ENCODE measurements at places on chromosomes 16 and 17.

DNA sequence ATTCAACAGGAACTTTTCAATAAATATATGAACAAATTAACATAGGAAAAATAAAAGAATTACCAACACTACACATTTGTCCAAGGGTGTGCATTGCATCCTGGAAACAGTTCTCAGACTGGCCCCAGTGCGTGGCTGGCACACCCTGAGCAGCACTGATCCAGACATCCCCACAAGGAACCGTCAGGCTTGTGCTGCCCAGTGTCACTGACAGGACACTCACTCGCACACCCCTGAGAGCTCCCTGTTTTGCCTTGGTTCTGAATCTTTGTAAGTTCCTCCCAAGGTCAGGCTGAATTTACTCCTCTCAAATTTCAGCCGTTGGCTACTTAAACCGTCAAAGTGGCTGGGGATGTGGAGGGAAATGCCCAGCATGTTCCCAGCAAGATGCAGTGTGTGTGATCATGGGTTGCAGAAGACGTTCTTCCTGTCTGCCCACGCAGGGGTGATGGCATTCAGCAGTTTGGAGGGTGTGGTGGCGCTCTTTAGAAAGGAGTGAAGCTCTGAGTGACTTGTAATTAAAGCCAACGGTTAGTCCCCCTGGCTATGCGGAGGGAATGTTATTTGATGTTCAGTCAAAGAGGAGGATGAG, 1.7 kb downstream of the MT2A start:
- H3K27ac ChIP-seq = peak overlapping the region; percentile 89
- no peaks in the 10 kb centered on the region for H3K27me3 ChIP-seq
- H3K36me3 ChIP-seq = no peaks in the 10 kb centered on the region
- peaks cover 34% of the 10 kb centered on the region for H3K4me1 ChIP-seq

- no peaks in the 10 kb centered on the region for H3K27me3 ChIP-seq
- no peak for DNase-seq
- no peaks in the 10 kb centered on the region for H3K36me3 ChIP-seq
- peaks cover 7% of the 10 kb centered on the region for H3K4me1 ChIP-seq
Observed at GRCh38 chr16:75099738-75100602, 16.6 kb downstream of the LDHD start.

GRCh38 chr17:614653-615546, 99.7 kb downstream of the VPS53 start:
- H3K27ac ChIP-seq = no peak overlapping the region
- H3K4me3 ChIP-seq = no peak overlapping the region
- H3K36me3 ChIP-seq = no peaks in the 10 kb centered on the region
- no peaks in the 10 kb centered on the region for H3K27me3 ChIP-seq
- H3K4me1 ChIP-seq = no peaks in the 10 kb centered on the region

DNA sequence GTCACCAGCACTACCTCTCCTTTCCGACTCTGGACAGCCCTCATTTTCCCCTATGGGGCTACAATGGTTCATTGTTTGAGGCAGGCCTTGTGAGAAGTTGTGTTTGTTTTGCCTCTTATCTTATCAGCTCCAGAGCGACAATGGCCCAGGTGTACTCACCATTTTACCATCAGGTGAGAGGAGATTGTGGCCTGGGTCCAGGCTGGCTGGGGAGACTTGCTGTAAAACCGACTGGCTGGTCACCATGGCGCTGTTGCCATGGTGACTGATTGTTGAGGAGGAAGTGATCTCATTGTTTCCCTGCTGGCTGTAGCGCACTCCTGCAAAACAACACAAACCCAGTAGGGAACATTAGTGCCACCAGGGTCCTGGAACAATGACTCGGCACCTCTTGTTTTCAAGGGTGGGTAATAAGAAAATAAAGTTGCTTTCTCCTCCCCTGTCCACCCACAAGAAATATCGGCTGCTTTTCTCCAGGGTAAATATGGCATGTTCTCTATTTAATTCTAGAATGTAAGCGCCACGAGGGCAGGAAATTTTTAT, 34.4 kb downstream of the HNF1B start:
- peak; percentile 19 for DNase-seq
- H3K4me3 ChIP-seq = no peak overlapping the region
- no peaks in the 10 kb centered on the region for H3K27me3 ChIP-seq

DNA sequence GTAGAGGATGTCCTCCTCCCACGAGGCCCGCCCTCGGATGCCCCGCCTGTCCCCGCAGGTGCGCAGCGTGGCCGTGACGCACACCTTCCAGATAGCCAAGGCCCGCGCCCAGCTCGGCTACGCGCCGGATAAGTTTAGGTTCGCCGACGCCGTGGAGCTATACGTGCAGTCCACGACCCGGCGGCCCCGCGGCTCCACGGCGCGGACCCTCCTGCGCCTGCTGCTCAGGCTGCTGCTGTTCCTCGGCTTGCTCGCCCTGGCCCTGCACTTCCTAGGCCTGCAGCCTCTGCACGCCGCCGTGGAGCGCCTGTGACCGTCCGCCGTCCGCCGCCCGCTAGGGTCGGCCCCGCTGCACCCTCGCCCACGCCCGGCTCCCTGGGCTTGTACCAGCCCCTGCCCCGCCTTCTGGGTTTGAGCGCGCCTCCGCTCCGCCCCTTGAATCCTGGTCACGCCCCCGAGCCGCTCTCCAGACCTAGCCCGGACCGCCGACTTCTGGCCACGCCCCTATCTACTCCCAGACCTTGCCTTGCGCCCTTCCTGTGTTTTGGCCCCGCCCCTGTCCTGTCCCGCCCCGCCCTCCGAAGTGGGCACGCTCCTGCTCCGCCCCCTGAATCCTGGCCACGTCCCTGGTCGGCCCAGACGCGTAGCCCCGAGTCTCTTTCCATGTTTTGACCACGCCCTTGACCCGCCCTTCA, 15.8 kb upstream of the EEF2K start:
- H3K4me1 ChIP-seq = no peaks in the 10 kb centered on the region
- H3K36me3 ChIP-seq = no peaks in the 10 kb centered on the region
- no peaks in the 10 kb centered on the region for H3K27me3 ChIP-seq
- peak; percentile 99 for DNase-seq

DNA sequence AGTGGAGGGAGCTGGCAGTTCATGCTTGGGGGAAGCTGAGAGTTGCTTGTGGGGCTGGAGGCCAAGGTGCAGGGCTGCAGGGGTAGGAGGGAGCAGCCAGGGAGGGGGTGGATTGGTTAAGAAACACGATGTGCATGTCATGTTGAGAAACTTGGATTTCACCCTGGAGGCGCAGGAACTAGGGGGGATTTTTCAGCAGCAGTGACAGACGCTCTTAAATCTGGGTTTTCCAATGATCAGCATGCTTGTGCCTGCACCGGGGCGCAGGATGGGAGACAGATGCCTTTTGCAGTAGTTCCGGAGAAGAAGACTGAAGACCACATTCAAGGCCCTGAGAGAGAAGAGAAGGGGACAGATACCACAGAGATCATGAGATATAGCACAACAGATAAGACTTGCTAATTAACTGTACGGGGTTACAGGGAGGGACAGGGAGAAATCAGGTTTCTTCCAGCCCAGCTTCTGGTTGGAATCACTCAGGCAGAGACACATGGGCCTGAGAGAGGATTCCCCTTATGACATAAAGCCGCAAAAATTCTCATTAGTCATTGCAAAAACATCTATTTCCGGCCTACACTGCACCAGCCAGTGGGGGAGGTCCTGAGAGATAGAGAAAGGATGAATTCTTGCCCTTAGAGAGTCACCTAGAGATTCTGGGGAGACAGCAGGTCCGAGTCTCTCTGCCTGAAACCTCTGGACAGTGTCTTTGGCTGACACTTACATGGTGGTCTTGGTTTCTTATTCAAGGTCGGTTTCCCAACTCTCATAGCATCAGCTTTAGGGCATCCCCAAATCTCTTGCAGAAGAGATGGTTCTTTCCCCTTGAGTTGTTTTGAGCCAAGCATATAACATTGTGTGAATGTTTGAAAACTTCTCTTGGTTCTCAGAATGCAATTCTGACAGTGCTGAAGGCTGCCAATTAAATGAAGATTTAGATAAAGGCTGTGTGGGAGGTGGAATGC, 27.1 kb downstream of the CDH13 start:
- H3K4me1 ChIP-seq = peaks cover 39% of the 10 kb centered on the region
- no peaks in the 10 kb centered on the region for H3K36me3 ChIP-seq
- H3K4me3 ChIP-seq = peak overlapping the region; percentile 5
- peak overlapping the region; percentile 81 for H3K27ac ChIP-seq
- peak; percentile 78 for DNase-seq

GRCh38 chr16:769184-769784, 8.8 kb downstream of the MSLN start:
- H3K27ac ChIP-seq = no peak overlapping the region
- DNase-seq = no peak
- H3K4me3 ChIP-seq = peak overlapping the region; percentile 17
- H3K4me1 ChIP-seq = no peaks in the 10 kb centered on the region
- H3K36me3 ChIP-seq = no peaks in the 10 kb centered on the region

DNA sequence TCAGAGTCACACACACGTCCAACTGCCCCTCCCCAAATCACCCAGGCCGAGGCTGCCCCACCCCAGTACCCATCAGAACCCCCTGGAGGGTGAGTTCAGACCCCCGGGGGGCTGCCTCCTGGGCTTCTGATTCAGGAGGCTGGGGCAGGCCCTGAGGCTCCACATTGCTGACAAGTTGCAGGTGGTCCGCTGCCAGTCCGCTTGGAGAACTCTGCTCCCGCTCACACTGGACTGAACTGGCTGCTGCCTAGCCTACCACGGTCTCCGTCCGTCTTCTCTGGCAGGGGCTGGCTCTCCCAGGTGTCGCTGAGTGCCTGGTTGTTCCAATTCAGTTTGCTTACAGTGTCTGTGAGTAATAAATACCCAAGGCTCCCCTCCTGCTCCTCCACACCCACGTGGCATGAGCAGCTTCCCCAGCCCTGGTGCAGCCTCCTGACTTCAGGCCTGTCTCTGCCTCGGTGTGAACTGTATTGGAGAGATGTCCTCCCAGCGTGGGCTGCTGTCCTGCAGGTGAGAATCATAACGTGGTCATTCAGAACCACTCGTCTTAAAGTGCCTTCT, 163.4 kb downstream of the LAT start:
- H3K4me1 ChIP-seq = no peaks in the 10 kb centered on the region
- no peak overlapping the region for H3K27ac ChIP-seq
- H3K27me3 ChIP-seq = no peaks in the 10 kb centered on the region
- no peak overlapping the region for H3K4me3 ChIP-seq
- no peaks in the 10 kb centered on the region for H3K36me3 ChIP-seq

- H3K4me1 ChIP-seq = peaks cover 12% of the 10 kb centered on the region
- H3K27me3 ChIP-seq = no peaks in the 10 kb centered on the region
- H3K27ac ChIP-seq = no peak overlapping the region
- no peak overlapping the region for H3K4me3 ChIP-seq
- DNase-seq = no peak
- no peaks in the 10 kb centered on the region for H3K36me3 ChIP-seq
Observed at GRCh38 chr16:81623365-81624102, 155.6 kb upstream of the PLCG2 start.

All from SJCRH30 (cell line).